HCEC 1CT (cell line): ENCODE measurements at places on chromosomes 2 and 18.

DNA sequence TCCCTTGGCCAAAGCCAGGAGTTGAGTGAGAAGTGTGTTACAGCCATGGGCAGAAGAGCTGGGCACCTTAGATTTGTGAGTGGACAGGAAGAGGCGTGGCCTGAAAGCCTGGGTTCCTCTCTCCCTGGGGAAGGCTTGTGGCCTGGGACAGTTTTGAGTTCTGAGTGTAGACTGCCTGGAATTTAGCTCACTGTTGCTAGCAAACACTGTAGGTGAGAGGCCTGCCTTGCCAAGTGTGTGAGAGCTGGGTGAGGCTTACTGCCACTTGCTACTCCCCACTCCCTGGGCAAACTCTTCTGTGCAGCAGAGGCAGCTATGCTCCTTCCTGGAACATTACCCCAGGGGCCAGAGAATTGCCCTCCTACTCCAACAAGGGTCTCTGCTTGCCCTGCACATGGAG, 150.0 kb upstream of the GALNT5 start:
- DNase-seq: no peak

GRCh38 chr2:223042704-223043118, 9.3 kb upstream of the KCNE4 start:
- peak; percentile 40 for DNase-seq

DNA sequence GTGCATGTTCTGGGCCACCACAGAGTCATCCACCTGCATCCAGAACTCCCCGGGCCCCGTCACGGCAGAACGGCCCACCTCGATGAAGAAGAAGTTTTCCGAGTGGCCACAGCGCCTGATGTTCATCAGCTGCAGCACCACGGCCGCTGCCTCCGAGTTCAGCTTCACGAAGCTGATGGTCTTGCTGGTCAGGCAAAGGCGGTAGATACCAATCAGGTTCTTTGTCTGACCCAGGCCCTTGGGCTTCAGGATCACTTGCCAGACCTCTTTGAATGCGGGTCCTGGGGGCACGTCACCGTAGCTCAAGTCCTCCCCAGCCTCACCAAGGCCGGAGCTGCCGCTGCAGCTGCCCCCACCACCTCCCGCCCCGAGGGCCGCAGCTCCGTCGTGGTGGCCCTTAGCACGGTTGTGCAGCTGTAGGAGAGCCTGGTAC, 1.6 kb downstream of the IRS1 start:
- DNase-seq: peak; percentile 46

GRCh38 chr2:238339814-238340213, 19.5 kb downstream of the TRAF3IP1 start:
- DNase-seq: no peak

- no peak for DNase-seq
Observed at GRCh38 chr18:65422544-65423136, 328.2 kb upstream of the CDH7 start.

DNA sequence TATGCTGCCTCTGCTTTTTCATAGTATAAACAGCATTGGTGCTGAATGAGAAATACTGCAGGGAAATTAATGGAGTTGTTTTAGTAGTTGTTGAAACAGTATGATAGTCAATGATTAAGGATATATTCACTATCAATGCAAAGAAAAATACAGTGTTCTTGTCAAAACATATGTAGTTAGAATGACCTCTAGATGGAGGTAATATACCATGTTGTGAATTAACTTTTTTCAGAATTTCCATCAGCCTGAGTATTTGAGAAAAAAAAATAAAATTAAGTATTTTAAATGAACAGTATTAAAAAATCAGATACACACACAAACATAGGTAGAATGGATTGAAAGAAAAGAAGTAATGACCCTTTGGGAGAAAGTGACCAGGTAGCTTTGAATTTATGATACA, 59.5 kb downstream of the RMDN2 start:
- DNase-seq: peak; percentile 4

- no peak for DNase-seq
Observed at GRCh38 chr2:98928242-98928641, 7.8 kb downstream of the CRACDL start.

DNA sequence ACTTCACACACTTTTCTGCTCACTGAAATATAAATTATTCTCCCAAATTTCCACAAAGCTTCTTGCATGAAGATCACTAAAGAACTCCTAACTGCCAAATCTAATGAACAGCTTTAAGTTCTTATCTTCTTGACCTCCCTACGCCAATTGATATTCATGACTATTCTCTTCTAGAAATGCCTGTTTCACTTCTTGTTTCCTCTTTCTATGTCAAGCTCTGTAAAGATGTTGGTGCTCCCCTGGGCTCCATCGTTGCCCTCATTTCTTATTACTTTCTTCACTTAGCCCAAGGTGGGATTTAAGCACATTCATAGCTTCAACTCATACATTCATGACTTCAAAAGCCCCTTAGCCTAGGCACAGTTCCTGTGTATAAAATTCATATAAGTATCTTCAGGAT, 9.2 kb upstream of the ANTXR1 start:
- no peak for DNase-seq

DNA sequence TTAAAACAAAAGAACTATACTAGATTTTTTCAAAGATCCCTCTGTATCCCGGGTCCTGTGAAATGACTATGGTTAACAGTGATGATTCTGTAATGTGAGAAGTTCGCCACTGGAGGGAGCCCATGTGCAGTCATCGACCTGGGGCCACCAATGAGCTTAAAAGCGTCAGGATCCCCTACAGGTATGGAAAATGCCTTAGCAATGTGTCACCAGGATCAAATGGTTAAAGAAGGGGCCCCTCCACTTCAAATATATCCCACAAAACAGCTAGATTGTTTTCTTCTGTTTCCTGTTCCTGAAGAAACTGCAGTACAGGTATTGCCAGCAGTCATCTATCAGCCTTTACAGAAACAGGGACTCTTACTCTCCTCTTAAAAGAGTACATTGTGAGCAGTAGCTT, 15.3 kb downstream of the CHRNA1 start:
- peak; percentile 39 for DNase-seq

- peak; percentile 69 for DNase-seq
Observed at GRCh38 chr2:61620244-61621159, 82.3 kb upstream of the XPO1 start.

DNA sequence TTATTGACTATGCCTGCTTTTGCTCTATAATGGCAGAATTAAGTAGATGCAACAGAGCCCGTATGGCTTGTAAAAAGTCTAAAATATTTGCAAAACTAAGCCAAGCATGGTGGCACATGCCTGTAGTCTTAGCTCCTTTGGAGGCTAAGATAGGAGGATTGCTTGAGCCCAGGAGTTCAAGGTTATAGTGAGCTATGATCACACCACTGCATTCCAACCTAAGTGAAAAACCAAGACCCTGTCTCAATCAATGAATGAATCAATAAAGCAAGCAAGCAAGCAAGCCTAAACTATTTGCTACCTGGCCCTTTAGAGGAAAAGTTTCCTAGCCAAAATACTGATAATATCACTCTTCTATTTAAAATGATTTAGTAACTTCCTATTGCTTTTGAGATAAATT, 260.0 kb downstream of the OTX1 start:
- DNase-seq: no peak

DNA sequence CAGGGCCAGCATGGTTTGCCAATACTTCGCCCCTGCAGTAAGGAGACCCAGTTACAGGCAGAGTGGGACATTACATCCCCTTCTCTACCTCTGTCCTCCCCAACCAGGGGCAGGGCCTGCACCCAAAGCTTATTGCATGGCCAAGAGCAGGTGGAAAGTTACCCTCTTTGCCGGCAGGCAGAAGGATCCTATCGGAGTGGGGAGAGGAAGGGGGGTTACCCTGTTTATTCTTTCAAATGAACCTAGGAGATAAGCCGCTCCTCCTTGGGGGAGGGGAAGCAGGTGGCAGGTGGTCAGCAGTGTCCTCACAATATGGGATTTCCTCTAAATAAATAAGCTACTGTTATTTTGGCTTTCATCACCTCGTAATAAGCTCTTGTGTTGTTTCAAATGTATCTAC, 53.9 kb downstream of the SPATS2L start:
- no peak for DNase-seq

DNA sequence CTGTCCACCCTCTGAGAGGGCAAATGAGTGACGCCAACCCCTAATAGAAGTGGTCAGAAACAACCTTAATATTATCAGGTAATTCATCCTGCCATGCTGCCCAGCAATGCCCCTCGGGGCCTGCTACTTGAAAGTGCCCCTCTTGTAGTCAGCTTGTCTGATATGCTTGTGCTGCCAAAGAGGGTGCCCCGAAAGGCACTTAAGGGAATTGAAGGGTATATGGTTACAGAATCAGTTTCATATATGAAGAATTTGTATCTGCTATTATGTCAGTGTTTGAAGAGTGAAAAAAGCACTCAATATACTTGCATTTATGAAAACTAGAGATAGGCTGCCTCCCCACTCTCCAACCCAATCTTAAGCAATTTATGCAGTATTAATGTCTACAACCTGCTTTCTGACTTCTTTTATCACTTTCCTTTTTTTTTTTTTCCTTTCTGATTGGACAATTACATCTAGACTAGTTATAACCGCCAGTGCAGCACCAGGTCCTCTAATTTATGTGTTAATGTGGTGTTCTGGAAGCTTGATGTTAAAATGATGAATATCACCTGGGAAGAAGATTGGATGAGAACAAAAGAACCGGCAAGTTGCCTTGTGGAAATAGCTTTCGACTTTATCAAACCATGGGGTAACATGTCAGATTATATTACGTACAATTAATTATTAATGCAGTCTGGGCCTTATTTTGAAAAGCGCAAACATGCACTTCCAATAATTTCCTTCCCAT, 646.9 kb upstream of the ACVR2A start:
- no peak for DNase-seq

- no peak for DNase-seq
Observed at GRCh38 chr2:50263728-50264127, 768.2 kb downstream of the NRXN1 start.

- DNase-seq: no peak
Observed at GRCh38 chr2:64860276-64860885, 128.8 kb upstream of the SLC1A4 start.

DNA sequence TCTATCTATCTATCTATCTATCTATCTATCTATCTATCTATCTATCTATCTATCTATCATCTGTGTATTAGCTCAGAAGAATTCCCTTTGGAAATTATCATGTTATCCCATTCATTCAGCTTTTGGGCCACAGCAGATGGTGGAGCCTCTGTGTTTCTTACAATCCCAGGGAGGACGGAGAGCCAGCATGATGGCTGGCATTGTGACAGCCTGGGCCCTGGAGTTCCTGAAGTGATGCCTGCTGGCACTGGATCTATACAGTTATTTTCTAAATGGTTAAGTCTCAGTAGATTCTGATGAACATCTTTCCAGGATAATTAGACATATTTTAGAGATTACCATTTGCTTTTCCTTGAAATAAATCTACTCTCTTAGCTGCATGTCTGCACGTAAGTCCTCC, 385.4 kb upstream of the NXPH2 start:
- no peak for DNase-seq

- DNase-seq: no peak
Observed at GRCh38 chr2:100976645-100977391, 25.3 kb upstream of the RPL31 start.

DNA sequence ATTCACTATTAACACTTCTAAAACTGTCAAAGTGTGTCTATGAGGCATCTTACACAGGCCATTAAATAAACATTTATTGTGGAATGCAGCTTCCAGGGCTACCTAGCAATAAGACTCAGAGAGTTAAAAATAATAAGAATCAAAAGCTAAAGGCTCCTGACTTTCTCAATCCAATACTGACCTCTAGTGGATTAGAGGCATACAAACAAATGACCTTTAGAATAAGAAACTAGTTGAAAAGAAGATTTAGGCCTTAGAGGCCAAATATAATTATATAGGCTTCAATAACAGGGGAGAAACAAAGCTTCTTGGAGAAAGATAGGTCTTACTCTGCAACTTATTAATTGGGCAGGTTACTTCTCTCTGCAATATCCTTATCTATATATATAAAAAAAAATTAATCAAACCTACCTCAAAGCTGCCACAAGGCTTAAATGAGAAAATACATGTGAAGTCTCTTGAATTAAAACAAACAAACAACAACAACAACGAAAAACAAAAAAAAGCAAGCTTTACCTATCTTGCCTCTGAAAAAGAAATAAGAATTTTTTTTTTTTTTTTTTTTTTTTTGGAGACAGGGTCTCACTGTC, 246.1 kb downstream of the EXOC6B start:
- peak; percentile 65 for DNase-seq

- DNase-seq: no peak
Observed at GRCh38 chr18:76391038-76391437, 104.0 kb downstream of the ZNF516 start.

DNA sequence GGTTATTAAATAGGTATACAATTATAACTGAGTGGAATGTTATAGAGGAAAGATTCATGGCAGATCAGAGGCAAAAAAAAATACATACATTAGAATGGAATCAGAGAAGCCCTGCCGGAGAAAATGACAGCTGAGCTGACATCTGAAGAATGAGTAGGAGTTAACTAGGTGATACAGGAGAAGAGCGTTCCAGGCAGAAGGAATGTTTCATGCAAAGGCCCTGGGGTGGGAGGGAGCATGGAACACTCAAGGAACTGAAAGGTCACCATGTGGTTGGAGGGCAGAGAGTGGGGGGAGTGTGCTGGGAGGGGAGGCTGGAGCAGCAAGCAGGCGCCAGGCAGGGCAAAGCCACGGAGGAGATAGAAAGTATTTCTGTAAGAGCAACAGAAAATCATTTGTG, 31.6 kb upstream of the CDK5R2 start:
- DNase-seq: no peak

- no peak for DNase-seq
Observed at GRCh38 chr2:88168386-88168785, 1.8 kb upstream of the THNSL2 start.

DNA sequence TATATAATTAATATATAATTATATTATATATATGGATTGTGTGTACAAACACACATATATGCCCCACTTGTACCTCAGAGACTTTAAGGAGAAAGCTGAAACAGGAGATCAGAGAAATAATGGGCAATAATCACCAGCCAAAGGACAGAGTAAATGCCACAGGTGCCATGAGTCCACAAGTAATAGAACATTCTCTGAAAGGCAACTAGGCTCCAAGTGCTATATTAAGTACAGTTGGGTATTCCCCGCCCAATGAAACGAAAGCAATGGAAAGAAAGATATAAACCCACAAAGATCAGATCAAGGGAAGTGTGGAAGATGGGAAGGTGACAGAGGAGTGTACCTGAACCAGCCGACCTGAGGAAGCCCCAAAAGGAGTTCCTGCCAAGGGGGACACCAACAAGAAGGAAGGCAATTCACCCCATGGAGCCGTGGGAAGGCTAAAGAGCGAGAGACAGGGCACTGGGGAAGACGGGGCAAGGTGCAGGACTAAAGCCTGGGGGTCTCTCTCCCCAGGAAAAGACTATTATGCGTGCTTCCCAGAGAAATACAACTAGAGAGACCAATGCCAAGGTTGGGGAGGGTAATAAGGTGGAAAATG, 19.0 kb downstream of the DYM start:
- DNase-seq: no peak

- DNase-seq: no peak
Observed at GRCh38 chr2:174997110-174997509, 8.1 kb downstream of the CHN1 start.

GRCh38 chr18:12021596-12021995, 40.3 kb downstream of the IMPA2 start:
- DNase-seq: no peak

GRCh38 chr18:9898792-9899549, 13.2 kb downstream of the TXNDC2 start:
- peak; percentile 30 for DNase-seq

- DNase-seq: no peak
Observed at GRCh38 chr2:216637472-216637871, 4.3 kb downstream of the IGFBP2 start.

GRCh38 chr2:241224018-241224850, 35.8 kb downstream of the ANO7 start:
- DNase-seq: no peak

GRCh38 chr2:29480426-29480825, 365.2 kb downstream of the CLIP4 start:
- no peak for DNase-seq

- DNase-seq: no peak
Observed at GRCh38 chr2:172021074-172021931, 21.6 kb downstream of the METAP1D start.
